ENCODE measurements at places on chromosomes 3 and 15.

GRCh38 chr3:112002096-112002971 lies 3.6 kb downstream of the TAGLN3 start:
- DNase-seq: peak; percentile 43

DNA sequence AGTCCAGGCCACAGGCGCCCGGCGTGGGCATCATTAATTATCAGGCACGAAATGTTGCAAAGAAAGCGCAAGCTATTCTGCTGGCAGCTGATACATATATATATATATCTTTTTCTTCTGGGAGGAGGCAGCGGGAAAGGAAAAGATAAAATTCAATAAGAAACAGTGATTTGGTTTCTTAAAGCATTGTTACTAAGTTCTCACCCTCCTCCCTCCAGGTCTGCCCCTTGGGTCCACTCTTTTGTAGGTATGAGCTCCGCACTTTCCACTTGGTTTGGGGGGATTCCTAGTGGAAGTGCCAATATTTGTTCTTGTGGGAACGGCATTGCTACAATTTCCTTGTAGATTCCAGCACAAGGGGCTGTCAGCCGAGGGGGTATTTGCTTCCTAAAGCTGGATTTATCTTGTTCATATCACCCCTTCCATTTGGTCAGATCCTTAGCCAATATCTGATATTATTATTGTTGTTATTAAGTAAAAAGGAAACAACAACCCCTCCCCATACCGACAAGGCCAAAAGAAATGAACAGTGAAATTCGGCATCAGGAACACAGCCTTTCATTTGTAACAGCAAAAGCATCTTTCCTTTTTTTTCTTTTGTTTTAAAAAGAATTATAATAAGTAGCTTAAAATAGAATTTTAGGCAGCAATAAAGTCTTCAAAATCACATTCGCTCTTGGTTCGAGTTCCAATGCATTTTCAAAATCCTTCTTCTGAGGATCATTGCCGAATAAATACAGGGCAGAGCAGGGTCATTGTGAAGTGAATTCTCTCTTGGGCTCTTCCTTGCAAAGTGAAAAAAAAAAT lies 15.6 kb downstream of the ZIC1 start:
- no peak for DNase-seq

DNA sequence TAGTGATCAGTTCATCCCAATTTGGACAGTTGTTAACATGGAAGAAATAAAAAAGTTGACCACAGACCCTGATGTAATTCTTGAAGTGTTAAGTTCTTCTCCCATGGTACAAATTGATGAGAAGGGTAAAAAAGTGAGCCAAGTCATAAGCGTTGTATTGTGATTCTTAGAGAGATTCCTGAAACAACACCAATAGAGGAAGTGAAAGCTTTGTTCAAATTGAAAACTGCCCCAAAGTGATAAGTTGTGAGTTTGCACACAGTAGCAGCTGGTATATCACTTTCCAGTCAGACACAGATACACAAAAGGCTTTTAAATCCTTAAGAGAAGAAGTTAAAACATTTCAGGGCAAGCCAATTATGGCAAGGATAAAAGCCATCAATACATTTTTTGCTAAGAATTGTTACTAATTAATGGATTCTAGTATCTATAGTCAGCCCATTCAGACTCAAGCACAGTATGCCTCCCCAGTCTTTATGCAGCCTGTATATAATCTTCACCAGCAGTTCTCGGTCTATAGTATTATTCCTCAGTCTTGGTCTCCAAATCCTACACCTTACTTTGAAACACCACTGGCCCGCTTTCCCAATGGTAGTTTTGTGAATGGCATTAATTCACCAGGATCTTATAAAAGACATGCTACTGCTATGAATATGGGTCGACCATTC lies 38.2 kb downstream of the CDIN1 start:
- DNase-seq: no peak

GRCh38 chr3:49567406-49567805 lies 13.1 kb downstream of the BSN start:
- no peak for DNase-seq

DNA sequence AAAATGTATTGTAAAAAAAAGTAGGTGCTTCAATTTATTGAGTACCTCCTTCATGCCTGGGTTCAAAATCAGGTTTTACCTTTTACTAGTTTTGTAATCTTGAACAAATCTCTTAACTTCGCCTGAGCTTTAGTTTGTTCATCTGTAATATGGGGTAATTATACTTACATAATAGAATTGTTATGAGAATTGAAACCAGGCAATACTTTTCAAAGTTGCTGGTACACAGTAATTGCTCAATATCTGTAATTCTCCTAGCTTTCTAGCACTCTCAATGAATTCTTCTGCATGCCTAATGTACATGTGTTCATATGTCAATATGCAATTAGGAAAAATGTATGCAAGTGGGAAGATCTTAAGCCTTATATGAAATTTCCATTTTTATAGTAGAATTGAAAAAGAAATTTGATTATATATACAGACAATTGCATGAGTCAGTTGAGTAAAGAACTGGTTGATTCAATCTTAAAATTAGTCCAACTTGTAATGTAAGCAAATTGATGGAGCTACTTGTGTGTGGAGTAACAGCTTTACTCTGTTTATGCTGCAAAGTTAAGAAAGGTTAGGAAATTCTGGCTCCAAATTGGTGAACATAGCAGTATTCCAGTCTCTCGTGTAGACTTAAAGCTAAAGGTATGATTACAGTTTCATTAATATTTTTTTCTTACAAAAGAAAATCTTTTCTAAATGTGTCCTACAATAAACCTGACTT lies 4.1 kb downstream of the TNFSF10 start:
- DNase-seq: no peak

GRCh38 chr3:119700269-119700919 lies 2.4 kb upstream of the CFAP91 start:
- DNase-seq: no peak

DNA sequence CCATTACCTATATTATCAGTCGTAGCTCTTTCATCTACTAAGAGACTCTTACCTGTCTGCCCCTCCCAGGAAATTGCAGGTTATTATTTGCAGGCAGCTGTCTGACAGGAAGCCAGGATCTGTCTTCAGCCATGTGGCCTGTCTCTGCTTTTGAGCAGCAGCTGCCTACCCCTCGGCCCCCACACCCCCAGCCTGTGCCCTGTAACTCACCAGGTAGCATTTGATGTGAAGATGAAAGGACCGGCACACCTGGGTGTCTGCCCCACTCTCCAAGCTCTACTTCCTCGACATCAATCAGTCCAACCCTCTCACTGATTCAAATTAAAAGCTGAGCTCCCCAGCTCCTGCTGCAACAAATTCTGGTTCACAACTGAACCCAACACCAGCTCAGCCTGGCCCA lies 197.2 kb upstream of the CTNNB1 start:
- DNase-seq: no peak

GRCh38 chr15:39936187-39936586 lies 2.3 kb downstream of the EIF2AK4 start:
- DNase-seq: no peak

- DNase-seq: no peak
Measured at GRCh38 chr15:80840182-80841130, 61.3 kb downstream of the CEMIP start.

- no peak for DNase-seq
Measured at GRCh38 chr15:88748081-88748480, 55.2 kb upstream of the ACAN start.

- no peak for DNase-seq
Measured at GRCh38 chr3:8773941-8774542, 4.6 kb upstream of the OXTR start.

DNA sequence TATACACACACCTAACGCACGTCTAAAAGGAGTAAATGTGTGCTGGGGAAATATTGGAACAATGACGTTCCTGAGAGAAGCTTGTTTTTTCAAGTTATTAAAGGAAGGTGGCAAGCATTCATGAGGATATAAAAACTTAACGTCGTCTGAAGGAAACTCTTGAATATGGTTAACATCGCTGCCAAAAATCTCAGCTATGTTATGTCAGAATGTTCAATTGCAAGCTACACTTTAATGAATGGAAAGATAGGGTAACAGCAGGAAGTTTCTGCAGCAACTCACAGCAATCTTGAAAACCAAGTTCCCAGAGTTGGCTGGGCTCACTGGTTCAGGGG lies 54.3 kb upstream of the MEF2A start:
- DNase-seq: no peak

DNA sequence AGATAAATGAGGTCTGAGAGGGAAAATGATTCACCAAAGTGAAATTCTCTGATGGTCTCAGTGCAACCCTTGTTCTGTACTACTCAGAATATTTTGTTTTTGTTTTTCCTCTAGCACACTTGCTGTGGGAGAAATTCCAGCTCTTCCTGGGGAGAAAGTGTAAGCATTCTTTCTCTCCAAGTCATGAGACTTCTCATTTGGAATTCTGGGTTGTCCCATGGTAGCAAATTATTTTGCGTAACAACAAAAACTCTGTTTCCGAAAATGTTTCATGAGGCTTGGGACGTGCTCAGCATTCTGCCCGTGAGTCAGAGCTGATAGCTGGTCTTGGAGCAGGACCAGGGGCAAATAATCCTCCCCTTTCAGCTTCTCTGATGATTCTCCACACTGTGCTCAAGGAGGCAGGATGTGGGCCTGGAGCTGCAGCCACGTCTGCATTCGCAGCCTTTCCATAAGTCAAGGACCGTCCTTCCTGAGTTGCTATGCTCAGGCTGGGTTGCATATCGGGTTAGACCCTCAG lies 70.3 kb downstream of the SENP2 start:
- DNase-seq: no peak

GRCh38 chr3:11522398-11522715 lies 121.4 kb downstream of the VGLL4 start:
- DNase-seq: no peak

DNA sequence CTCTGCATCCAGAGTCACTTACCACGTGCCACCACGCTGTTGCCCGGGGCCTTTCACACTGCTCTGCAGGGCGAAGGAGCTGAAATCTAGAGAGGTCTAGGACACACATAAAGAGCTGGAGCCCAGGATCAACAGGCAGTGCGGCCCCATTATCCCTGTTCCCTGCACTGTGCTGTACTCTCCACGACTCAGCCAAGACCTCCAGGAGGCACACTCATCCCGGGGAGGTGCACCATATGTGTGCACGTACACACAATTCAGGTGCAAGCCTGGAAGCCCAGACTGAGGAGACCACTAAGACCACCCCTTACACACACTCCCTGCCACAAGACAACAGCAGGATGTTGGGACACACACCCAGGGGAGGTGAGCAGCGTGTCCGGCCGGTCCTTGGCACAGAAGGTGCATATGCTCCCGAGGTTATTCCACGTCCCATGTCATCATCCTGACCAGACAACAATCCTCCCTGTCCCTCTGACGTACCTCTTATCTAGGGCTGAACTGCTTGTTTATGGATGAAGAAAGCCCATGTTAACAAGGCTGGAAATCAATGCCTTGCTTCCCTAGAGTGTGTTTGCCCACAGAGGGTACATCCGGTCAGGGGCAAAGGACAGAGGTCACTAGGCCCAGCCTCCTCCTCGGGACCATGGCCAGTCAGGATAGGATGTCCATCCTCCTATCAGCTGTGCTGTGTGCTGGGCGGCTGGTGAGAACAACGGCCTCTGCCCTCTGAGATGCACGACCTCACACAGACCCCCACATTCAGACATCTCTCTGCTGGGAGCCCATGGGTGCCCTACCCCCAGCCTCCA lies 16.1 kb downstream of the KLF15 start:
- no peak for DNase-seq

- DNase-seq: no peak
Measured at GRCh38 chr15:45640616-45641015, 5.8 kb downstream of the SQOR start.

GRCh38 chr3:59084583-59084982 lies 34.8 kb upstream of the CFAP20DC start:
- DNase-seq: no peak

GRCh38 chr15:68371160-68371559 lies 60.8 kb downstream of the ITGA11 start:
- no peak for DNase-seq

DNA sequence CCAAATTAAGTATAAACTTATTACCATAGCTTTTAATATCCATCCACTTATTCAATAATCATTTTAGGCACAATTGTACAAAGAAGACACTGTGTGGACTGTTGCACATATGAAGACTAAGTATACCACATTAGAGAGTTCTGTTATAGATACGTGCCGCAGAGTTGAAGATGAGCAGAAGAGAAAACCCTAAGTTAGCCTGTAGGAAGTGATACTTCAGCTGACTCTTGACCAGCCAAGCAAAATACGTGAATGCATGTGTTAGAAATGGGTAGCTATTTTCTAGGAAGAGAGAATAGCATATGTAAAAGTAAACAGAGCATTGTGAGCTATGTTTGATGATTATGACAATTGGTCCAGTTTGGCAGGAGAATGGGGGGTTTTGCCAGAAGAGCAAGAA lies 272.0 kb upstream of the ATP11B start:
- DNase-seq: no peak

DNA sequence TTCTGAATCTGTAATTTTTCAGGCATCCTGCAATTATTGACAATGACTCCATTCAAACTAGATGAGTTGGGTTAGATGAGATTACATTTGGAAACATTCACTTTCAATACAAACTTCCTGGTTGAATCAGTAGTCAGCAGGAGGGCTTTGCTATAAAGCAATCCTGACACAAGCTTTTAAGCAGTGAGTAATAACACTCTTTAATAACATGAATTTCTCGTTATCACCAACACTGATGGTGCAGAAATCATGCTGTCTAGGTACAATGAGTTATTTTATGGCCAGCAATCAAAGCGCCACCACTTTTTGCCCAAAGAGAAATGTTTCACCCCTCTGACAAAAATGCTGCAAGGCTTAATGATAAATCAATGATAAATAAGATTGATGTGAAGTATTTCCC lies 474.8 kb upstream of the CNTN4 start:
- no peak for DNase-seq

DNA sequence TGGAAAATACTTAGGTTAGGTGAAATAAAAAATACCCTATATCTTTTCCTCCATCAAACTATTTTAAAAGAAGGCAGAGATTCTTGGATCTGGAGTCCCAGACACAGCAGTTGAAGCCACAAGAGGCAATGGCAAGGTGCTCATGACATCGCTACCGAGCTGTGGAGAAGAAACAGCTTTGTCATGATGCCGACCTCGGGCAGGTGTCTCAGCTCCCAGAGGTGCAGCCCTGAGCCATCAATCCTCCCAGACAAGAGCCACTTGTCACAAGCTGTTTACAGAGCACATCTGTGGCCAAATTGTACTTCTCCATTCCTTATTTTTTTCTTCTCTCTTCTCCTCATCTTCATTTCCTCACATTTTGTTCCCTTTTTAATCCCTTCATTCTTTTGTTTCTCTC lies 50.8 kb downstream of the GPR176 start:
- DNase-seq: no peak
